Astrocyte (in vitro differentiated cells and primary cell): ENCODE measurements at places on chromosomes 3 and 15. TPM values are rescaled to one million over a fixed set of nuclear protein-coding genes. Genes with fewer than 3 reads are reported as not detected.

- DNase-seq, result peak; percentile 45
Measured at GRCh38 chr3:190217081-190217480, 96.4 kb upstream of the P3H2 start.

DNA sequence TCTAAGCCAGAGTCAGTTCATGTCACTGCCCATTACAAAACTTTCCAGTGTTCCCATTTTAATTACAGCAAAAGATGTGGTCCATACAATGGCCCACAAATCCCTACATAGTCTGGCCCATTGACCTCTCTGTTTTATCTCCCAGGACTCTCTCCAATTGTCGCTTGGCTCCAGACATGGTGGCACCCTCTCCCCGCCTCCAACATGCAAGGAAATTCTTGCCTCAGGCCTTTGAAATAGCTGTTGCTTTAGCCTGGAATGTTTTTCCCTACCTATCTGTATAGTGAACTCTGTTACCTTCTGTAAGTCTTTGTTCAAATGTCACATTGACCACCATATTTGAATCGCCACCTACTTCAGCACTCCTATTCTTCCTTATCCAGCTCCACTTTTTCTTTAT lies 377.3 kb upstream of the MCTP2 start:
- no peak for DNase-seq

Gene RETNLB
- not detected in 2 replicates for total RNA-seq

DNA sequence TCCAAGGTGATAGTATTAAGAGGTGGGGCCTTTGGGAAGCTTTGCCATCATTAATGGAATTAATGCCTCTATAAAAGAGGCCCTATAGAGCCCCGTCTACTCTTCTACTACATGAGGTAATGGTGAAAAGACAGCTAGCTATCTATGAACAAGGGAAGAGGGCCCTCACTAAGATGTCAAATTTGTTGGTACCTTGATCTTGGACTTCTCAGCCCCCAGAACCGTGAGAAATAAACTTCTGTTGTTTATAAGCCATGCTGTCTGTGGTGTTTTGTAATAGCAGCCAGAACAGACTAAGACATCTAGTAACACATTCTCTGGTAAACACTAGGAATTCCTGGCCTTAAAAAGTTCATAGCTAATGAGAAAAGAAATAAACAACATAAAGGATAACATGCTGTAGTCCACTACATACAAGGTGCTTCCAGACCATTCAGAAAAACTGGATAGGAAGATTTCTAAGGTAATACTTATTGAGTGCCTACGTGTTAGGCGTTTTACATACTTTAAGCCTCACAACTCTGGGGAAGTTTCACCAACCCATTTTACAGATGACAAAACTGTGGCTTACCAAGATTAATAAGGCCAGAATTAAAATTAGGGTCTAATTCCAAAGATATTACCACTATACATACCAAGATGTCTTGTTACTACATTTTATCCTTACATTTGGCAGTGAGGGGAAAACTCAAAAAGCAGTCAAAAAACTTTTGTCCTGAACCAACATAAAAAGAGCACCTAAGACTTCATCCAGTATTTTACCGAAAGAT lies 3.2 kb downstream of the UBE3A start:
- no peak for DNase-seq
